ENCODE measurements at places on chromosomes 5 and 9.

DNA sequence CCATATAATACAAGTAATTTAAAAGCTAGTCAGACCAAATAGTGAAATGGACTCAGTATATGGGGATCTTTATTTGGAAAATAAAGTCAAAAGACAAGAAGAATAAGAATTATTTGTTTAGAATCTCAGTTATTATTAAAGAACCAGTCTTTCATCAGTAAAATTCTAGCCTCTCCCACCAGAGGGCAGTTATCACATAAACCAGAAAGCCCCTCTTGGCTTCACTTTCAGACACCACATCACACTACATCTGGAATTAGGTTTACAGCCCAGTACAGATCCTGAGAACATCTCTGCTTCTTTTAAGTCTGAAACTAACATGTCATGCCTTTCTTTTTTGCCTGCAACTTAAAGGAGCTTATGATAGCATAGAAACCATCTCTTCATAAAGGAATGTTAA is 12.2 kb upstream of the HSPB3 start:
- no peak for DNase-seq

GRCh38 chr5:169166078-169166477 is 134.9 kb downstream of the SLIT3 start:
- DNase-seq, result no peak

DNA sequence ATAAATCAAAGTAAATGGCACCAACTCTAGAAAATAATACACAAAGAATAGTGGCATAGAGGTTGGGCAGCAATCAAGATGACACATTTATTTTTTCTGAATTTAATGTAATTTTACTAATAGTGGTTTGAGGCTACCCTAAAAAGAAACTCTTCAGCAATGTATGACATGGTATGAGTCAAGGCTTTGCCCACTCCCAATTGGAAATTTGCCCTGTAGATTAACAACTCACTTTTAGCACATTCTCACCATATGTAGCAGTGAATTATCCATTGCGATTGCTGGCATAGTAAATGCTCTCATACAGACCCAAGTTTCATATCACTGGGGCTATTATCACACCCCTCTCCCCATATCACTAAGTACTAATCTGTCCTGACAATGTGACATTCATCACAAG is 832.1 kb upstream of the ZNF608 start:
- no peak for DNase-seq

DNA sequence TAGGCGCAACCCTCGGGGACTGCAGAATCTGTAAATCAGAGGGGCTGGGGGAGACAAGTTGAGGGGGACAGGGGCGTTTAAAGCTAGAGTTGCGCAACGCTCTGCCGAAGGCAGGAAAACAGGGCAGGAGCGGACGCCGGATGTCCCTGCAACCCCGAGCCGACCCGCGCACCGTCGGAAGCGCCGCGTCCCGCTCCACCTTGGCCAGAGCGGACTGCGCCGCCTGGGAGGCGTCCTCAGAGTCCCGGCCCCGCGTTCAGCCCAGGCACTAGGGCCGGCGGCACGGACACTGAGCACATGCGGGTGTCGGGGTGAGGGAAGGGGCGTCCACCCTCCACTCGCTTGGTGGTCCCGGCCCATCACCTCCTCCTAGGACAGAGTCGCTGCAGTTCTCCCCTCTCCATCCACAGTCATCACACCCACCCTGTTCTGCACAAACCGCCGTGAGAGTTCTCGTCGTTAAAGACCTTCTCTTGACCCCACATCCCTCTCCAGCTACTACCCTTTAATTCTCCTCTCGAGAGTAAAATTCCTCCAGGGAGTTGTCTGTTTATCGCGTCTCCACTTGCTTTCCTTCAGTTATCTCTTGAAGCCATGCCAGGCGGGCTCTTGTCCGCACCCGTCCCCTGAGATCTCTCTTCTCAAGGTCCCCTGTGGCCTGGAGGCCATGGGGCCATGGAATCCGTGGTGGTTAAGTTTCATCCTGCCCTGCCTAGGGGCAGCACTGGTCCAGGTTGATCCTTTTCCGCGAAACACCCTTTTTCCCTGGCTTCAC is 796 bp upstream of the PDLIM7 start:
- no peak for DNase-seq

DNA sequence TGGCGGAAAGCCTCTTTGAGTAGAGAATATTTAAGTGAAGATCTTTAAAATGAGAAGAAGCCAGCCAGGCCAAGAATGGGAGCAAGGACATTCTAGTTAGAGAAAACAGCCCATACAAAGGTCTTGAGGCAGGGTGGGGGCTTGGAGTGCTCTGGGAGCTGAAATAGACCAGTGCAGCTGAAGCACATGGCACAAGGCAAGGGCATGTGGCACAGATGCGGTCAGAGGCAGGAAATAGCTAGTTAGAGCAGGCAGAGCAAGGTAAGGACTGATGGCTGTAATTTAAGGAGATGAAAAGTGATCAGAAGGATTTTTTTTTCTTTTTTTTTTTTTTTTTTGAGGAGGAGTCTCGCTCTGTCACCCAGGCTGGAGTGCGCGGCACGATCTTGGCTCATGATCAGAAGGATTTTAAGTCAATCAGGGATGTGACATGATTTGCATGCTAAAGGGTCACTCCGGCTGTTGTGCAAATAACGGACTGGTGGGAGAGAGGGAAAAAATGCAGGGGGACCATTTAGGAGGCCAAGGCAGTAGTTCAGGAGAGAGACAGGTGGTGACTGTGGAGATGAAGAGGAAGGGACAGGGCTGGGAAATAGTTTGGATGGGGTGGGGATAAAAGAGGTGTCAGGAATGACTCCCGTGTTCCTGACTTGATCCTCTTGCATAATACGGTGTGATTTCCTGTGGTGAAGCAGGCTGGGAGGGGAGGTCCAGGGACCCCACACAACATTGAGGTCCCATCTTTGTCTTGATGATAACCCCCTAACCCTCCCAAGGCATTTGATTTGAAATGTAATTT is 207.6 kb downstream of the HSPA4 start:
- DNase-seq, result no peak

- no peak for DNase-seq
Measured at GRCh38 chr9:79301551-79302391, 270.0 kb upstream of the TLE4 start.

DNA sequence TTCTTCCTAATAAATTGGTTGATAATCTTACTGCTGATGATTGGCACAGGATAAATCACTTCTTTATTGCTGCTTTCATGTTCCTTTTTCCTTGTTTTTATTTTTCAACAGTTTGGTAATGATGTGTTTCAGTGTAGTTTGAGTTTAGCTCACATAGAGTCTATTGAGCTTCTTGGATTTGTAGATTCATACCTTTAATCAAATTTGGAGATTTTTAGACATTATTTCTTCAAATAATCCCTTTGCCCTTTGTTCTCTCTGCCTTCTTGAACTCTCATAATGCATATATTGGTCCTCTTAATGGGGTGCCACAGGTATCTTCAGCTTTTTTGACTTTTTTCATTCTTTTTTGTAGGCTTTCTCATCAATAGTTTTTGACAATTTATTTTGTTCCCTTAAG is 275.3 kb downstream of the TLE4 start:
- DNase-seq, result no peak

GRCh38 chr5:168128111-168128510 is 163.3 kb upstream of the WWC1 start:
- DNase-seq, result no peak

DNA sequence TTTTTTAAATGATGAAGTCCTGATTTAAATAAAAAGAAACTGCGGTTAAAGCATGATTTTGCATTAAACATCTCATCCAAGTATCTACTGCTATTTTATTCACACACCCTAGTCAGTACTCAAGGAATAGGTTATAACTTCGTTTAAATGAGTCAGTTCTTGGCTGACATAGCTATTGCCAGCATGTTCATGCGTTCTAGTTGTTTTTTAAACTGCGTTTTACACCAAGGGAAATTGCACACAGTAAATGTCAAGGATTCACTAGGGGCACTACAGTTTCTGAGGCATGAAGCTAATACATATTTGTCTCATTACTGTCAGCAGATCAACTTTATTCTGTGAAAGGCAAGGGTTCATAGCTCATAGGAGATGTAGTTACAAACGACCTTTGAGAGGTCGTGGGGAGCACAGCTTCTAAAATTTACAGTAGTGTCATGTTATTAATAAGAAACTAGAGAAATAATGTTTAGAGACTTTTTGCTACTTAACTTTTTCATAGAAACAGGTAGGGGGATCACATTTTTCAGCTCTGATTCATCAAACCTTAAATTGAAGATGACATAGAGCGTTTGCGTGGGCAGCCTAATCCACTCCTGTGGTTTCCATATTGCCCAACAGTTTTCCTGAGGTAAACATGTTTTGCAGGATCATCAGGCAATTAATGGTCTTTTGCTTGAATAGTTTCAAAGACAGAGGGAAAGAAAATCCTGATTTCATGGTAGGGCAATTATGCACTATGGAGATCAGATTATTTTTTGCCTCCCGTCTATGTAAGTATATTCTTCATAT is 2222.7 kb upstream of the WWC1 start:
- no peak for DNase-seq

GRCh38 chr5:137622850-137623249 is 113.0 kb downstream of the KLHL3 start:
- no peak for DNase-seq

DNA sequence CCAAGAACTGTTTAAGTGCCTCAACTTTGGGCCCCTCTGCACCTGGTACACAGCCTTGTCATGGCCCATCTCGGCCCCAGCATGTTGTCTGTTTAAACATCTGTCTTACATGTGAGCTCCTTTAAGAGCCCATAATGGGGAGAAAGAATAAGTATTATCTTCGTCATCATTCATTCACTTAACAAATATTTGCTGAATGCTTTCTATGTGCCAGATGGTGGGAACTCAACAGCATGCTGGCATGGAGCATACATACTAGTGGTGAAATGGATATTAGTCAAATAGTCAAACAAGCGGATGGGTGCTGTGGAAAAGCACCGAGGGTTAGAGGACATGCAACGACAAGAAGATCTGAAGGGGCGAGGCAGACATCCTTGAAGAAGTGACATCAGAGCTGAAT is 54.5 kb downstream of the GABBR2 start:
- DNase-seq, result no peak

DNA sequence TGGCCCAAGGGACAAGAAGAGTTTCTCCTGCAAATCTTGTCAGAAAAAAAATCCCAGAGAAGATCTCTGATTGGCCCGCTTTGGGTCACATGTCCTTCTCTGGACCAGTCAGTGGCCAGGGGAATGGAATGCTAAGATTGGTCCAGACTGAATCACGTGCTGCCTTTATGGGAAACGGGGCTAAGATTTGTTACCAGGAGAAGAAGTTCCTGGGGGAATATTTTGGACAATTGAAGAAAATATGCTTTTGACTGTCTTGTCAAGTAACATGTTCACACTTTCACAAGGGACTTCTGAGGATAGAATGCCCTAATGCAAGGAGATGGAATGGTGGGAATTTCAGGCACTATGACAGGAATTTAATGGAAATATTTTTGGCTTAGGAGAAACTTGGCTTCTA is 74.1 kb upstream of the SH3PXD2B start:
- no peak for DNase-seq
